Activated T-helper 1 cell treated with anti-CD3 and anti-CD28 coated beads, Interleukin-12 subunit alpha, Interleukin-12 subunit beta, Interleukin-2, Interleukin-4 antibody, amounts not matched to agents 30 ng/mL and 10 ng/mL and 1 ng/mL, durations not matched to agents 14 hours and 24 hours and 36 hours (primary cell): ENCODE measurements at places on chromosomes 3 and 15.

DNA sequence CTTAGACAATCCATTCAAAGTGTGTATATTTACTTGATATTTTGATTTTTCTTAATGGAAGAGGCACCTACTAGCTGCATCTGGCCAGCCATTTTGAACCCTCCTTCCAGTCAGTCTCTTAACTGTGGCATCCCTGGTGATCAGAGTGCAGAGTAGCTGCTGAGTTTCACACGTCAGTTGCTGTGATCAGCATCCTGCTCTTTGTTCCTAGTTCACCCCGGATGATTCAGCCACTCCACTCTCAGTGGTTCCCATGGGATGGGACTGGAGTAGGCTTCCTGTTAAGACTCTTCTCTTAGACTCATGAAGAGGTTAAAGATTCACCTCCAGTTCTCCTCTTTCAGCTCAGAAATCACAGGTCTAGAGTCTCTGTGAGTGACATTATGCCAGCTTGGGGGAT, 75.8 kb downstream of the STXBP5L start:
- no peak for DNase-seq

DNA sequence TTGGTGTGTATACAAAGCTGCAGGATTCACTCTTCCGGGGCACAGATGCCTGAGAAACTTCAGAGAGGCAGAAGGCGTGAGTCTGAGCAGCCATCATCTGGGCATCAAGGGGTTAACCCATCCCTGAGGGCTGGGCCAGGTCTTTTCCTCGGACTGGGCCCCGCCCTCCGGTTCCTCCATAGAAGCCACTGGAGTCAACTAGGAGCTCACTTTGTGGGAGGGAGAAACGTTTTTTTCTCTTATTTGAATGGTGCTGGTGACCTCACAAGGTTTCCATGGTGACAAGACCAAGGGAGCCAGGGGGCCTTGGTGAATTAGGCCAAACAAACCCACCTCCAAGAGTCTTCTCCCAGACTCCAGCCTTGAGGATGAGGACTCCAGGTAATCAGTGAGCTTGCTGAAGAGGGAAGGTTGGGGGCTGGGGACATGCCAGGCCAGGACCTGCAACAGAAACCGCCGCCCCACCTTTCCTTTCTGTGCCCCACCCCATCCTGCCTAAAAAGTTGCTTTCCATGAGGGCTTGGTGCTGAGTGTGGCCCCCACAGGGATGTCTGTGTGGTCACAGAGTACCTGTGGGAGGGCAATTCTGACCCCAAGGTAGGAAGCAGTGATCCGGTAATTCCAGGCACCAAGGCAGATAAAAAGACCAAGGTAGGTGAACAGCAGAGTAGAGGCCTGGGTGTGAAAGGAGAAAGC, 14.8 kb upstream of the INSYN1 start:
- DNase-seq, result no peak

DNA sequence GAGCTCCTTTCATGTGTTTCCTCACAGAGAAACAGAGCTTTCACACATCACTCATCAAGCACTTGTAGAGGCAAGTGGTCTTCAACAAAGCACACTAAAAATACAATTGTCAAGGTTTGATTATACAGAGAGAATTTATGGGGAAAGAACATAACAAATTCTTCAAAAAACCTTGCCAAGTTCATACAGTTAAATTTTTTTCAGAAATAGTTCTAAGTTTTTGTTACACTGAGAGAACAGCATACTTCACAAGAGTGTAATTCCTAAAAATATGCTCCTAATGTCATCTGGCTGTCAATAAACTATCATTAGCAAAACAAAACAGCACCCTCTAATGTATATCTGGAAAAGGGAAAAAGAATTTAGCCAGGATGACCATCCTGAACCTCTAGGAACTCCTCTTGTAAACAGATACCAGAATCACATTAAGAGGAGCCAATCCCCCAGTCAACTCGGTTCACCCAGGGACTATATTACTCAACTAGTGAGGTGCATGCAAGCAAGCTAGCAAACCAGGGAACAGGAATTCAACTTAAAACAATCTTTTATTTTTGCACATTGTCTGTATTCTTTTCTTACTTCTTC, 63.3 kb downstream of the RAD18 start:
- no peak for DNase-seq

GRCh38 chr3:160226026-160226907, 1.0 kb downstream of the C3orf80 start:
- no peak for DNase-seq

GRCh38 chr15:36465304-36465703, 114.1 kb upstream of the CDIN1 start:
- no peak for DNase-seq

DNA sequence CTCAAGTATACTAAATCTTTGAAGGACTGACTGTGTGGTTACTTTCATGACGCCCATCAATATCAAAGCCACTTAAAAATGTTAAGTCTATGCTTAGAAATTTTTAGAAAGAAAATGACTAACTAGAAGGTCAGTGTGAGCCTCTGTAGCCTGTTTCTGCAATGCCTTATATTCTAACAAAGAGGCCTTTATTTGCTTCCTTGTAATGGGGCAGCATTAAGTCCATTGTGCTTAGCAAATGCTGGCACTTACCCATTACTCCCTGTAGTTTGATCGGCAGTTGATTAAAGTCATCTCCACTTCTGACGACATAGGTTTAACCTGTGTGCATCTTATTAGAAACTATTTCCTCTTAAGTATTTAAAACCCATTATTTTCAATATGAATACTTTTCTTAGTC, 91.6 kb upstream of the FAM98B start:
- DNase-seq, result no peak

DNA sequence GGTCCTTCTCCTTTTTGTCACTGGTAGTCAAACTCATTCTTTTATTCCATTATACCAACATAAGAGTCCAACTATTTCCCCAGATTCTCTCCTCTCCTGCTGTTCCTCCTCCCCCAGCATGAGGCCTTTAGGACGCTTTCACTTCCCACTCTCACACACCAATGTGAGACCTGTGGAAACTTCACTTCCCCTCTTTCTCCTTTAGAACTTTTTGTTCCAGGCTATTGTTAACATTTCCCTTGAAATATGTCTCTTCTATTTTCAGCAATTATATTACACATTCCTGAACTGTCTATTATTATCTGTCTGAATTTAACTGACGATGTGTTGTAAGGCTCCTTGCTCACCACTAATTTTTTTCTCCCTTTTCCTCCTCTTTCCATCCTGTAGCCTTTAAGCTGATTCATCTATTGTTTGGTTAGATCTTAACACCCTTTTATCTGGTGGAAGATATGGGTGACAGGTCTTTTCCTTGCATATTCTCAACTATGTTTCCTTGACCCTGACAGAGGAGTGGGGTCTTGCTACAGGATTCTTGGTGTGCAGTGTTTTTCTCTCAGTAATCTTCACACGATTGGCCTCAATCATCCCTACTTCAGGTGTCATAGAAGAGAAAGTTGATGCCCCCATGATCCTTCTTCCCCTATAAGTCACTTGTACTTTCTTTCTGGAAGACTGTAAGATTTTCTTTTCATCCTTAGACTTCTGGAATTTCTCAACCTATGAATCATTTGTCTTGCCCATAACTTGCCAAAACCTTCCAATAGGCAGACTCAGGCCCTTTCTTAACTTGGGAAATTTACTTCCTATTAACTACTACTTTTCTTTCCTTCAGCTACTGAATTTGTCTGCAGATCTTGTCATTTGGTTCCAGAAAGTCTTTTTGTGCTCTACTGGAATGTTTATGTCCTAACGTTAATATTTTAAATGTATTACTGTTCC, 5.9 kb downstream of the CYP19A1 start:
- no peak for DNase-seq

DNA sequence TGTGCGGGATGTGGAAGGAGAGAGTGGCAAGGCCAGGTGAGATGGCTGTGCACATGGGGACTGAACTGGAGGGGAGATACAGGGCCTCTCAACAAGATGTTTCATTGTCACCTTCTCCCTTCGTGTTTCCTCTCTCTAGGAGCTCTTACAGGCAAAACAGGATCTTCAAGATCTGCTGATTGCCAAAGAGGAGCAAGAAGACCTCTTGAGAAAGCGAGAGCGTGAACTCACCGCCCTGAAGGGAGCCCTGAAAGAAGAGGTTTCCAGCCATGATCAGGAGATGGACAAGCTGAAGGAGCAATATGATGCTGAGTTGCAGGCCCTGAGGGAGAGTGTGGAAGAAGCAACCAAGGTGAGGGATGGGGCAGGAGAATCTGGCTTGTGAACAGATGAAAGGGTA, 85.2 kb downstream of the CGNL1 start:
- DNase-seq, result no peak

- DNase-seq, result no peak
Measured at GRCh38 chr3:113270068-113270467, 58.7 kb downstream of the BOC start.

DNA sequence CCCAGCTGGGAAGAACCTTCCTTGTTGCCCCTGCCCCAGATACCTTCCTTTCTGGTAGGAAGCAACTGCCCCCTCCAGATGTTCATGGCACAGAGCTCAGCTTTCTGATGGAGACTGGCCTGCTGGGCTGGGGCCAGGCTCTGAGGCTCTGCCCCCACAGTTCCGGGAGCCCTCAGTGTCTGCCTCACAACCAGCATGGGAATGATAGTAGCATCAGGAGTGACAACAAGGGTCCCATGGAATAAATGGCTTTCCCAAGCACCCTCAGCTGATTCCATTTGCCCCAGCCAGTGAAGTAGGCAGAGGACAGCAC, 65.6 kb upstream of the IQSEC1 start:
- DNase-seq, result no peak

GRCh38 chr3:12963922-12964701, 109.1 kb downstream of the IQSEC1 start:
- DNase-seq, result no peak

DNA sequence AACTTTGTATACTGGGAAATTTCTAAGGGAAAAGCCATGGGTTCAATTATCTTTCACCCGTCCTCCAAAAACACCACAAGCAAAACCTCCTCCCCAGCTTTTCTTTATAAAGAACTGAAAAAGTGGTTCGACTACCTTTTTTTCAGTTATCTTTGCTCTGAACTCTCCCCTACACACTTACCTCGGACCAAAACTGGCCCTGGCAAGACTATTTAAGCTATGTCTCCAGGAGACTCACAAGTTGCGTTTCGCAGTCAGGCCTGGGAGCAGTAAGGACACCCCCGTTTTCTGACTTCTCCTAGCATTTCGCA, 645 bp downstream of the COPS2 start:
- DNase-seq, result no peak

GRCh38 chr15:33975022-33975565, 6.8 kb downstream of the CHRM5 start:
- no peak for DNase-seq

DNA sequence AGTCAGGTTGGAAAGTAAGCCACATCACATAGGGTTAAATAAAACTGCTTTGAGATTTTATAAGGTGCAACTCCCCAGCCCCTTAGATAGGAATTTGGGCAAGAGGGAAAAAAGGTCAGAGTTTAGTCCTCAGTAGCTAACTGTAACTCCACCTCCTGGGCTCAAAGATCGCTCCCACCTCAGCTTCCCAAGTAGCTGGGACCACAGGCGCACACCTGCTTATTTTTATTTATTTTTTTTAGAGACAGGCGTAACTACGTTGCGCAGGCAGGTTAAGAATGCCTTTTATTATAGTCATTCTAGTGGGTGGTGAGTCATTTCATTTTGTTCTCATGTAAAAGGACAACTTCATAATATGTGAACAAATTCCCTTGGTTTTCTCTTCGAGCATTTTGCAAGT, 14.7 kb downstream of the TM2D3 start:
- no peak for DNase-seq

GRCh38 chr3:23463791-23464190, 260.7 kb downstream of the UBE2E2 start:
- no peak for DNase-seq

- DNase-seq, result no peak
Measured at GRCh38 chr3:141738891-141739363, 829 bp downstream of the RNF7 start.

DNA sequence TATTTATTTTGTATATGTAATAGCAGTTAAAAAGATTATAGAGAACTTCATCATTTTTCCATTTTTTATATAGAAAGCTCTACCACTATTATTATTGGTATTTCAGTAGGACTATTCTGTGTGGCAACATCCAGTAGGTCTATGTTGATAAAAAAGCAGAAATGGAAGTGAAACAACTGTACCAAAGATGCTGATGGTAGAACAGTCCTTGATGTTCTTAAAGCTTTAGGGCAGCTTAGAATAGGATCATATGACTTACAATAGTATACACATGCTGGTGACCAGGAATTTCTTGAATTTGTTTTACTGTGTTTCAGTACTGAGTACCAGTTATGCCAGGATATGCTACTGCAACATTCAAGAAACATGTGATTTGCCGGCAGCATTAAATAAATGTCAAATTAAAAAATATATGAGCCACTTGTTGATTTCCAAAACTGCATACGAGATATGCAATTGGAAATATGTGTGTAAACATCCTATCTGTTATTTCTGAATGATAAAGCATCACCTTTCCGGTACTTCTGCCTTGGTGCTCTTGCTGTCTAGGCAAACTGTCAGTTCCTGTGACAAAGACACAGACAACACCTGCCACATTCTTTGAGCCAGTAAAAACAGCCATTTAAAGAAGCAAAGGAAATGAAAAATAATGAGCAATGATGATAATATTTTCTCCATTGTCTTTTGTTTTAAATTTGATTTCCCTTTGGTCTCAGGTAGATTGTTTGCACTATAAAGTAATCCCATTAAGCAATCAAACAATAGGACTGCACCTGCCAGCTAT, 649.2 kb downstream of the ZPLD1 start:
- DNase-seq, result no peak

DNA sequence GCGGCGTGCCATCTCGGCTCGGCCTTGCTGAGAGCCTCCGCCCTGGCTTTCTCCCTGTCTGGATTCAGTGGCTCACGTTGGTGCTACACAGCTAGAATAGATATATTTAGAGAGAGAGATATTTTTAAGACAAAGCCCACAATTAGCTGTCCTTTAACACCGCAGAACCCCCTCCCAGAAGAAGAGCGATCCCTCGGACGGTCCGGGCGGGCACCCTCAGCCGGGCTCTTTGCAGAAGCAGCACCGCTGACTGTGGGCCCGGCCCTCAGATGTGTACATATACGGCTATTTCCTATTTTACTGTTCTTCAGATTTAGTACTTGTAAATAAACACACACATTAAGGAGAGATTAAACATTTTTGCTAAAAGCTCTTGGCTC, 54.1 kb downstream of the PLXNA1 start:
- DNase-seq, result no peak

DNA sequence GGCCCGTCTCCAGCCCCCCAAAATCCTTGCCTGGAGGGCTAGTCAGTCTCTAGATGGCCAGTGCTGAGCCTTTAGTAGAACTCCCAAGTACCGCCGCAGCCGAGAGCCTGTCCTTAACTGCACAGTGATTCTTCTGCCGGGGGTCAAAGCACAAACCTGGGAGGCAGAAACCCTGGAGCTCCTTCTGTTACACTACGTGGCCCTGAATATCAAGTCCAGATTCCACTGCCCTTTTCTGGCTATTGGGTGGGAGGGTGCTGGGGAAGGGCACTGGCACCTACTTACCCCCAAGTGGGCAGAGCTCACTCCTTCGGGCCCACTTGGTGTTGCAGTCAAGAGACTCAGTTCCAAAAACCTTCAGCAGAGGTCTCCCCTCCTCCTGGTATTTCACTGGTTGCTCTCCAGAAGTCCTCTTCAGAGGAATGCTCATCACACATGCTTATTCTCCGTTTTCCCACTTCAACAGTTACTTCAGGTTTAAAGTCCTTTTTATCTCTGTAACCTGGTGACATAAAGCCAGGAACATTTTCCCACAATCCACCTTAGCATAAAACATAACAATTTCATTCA, 10.8 kb downstream of the PDHB start:
- no peak for DNase-seq
